ENCODE measurements at places on chromosomes 2 and 18. TPM values are rescaled to one million over a fixed set of nuclear protein-coding genes. Genes with fewer than 3 reads are reported as not detected.

FOXI3 gene
- total RNA-seq: 0.36 TPM

NGEF gene
- 12.2 TPM for total RNA-seq

PCARE gene
- 1.5 TPM for total RNA-seq

AP1S3 gene
- 26.6 TPM for total RNA-seq

CYS1 gene
- total RNA-seq: 0.45 TPM

CCDC178 gene
- 1.2 TPM for total RNA-seq

ACKR3 gene
- 10.3 TPM for total RNA-seq

Measured in cerebellum (tissue), 4 donors.